Erythroblast (primary cell): ENCODE measurements at places on chromosomes 7 and 10.

- peak; percentile 16 for DNase-seq
Measured at GRCh38 chr7:157224627-157225026, 85.9 kb downstream of the UBE3C start.

GRCh38 chr7:135757719-135758411 lies 9.3 kb upstream of the FAM180A start:
- no peak for DNase-seq

DNA sequence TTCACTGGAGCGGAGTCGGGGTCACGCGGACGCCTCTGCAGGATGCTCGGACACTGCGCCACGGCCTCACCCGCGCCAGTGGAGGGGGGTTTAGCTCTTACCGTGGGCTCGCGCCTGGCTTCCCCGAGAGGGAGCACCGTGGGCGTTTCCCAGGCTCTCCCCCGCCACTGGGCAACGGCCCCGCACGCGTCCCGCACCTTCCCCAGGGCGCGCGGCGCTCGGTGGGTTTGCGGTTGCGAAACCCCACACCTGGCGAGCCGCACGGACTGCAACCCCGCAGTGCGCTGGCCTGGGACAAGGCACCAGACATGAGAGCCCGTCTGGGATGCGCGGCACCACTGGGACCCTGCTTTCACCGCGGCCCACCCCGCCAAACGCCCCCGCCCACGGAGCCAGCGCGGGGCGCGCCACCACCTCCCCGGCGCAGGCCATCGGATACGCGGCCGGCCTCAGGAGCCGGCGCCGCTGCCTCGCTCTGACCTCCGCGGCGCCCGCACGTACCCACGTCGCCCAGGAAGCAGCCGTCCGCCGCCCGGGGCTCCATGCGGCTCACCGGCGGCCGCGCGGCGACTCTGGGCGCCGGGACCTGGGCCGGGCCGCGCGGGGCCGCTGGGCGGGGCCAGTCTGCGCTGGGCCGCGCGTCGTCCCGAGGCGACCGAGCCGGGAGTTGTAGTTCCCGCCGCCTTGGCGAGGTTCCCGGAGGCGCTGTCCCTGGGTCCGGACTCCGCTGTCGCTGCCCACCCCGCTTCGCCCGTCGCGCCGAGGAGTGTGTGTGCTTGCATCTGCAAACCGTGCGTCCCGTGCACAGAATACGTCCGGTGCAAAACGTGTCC lies at the start of gene ASB13:
ASB13 (minus strand) TSS at position 588 of the 833 bp plus-strand sequence; CDS start at position 544, 44 bp downstream.
- DNase-seq: peak; percentile 77

GRCh38 chr7:36299223-36299774 lies 90.4 kb upstream of the ANLN start:
- no peak for DNase-seq

GRCh38 chr10:72238392-72239175 lies 22.5 kb upstream of the ASCC1 start:
- DNase-seq: no peak
